BE2C (cell line): ENCODE measurements at places on chromosomes 4 and X.

GRCh38 chr4:188660796-188661195 lies 521.6 kb downstream of the TRIML1 start:
- no peak for DNase-seq

DNA sequence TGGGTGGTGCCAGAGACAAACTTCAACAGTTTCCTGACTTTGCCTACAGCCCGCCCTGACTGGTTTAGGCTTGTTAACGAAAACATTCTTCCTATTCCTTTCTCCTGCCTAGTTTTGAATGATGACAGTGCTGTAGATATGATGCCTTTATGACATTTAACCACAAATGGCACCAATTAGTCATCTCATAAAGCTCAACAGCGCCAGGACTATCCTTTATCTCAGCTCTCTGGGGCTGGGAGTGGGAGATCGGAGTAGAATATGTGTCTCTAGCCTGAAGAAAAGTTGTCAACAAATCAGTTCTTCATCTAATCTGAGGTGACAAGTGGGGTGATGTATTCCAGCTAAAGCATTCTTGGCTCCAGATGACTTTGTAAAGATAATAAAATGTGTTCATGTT lies 64.6 kb upstream of the SH3RF1 start:
- no peak for DNase-seq

DNA sequence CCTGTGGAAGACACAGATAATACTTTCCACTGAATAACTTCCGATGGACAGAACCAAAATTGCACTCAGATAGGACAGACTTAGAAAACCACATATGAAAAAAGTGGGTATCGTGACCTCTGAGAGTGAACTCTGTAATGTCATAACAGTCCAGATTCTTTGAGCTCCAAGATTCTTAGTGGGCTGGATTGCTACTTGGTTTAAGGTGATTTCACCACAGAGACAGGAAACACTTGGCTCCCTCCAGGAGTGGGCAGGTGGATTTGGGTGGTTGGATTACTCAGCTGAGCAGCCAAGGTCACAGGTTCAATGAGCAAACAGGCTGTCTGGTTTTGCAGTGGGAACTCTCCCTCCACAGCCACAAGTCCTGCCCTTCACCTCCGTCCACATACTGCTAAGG lies 126.0 kb downstream of the AFAP1 start:
- DNase-seq, result no peak

DNA sequence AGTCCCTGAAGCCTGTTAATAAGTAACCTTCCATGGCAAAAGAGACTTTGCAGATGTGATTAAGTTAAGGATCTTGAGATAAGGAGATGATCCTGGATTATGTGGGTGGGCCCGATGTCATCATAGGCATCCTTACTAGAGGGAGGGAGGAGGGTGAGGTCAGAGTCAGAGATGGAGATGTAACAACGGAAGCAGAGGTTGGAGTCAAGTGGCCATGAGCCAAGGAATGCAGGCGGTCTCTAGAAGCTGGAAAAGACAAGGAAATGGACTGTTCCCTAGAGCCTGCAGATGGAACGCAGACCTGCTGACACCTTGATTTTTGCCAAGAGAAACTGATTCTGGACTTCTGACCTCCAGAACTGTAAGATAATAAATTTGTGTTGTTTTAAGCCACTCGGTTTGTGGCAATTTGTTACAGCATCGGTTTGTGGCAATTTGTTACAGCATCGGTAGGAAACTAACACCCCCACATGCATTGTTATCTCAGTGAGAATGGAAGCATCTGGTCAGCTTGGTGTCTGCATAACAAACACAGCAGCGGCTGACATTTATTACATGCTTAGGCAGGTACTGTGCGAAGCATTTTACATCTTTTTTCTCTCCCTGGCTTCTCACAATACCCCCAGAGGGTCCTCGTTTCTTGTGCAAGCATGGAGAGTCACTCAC lies 55.6 kb downstream of the CLDN34 start:
- no peak for DNase-seq

DNA sequence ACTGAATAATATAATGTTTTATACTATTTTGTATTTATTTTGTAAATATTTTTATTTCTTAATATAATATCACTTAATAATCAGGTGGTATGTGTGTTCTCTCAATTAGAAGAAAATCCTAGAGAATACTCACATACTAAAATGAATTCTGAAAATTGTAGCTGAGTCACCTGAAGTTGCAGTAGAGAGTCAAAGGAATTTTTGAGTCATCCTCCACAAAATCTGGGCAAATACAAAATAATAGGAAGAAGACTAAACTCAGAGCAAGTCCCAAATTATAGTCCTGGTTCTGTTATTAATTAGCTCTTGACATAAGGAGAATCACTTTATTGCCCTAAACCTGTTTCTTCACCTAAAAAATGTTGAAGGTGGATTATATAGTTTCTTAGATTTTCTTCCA lies 57.8 kb downstream of the SPATA4 start:
- no peak for DNase-seq

- no peak for DNase-seq
Observed at GRCh38 chr4:56445699-56446098, 9.6 kb downstream of the PAICS start.

DNA sequence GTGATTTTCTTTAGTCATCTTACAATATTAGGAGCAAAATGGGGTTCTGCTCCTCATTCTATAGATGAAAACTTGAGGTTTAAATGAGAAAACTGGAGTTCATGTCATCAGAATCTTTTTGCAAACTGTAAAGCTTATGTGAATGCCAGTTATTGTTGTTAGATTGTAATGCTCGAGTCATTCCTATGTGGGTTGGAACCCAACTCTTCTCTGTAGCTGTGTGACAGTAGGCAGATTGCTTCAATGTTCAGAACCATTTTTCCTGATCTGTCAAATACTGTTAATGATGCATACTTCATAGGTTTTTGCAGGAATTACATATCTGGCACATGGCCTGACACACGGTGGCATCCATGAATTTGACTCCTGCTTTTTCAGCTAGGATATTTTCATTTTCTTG lies 178.9 kb downstream of the RAPGEF2 start:
- DNase-seq, result no peak

GRCh38 chr4:81965911-81966310 lies 407.9 kb downstream of the HNRNPD start:
- no peak for DNase-seq

- no peak for DNase-seq
Observed at GRCh38 chrX:19747652-19748610, 139.5 kb downstream of the SH3KBP1 start.

DNA sequence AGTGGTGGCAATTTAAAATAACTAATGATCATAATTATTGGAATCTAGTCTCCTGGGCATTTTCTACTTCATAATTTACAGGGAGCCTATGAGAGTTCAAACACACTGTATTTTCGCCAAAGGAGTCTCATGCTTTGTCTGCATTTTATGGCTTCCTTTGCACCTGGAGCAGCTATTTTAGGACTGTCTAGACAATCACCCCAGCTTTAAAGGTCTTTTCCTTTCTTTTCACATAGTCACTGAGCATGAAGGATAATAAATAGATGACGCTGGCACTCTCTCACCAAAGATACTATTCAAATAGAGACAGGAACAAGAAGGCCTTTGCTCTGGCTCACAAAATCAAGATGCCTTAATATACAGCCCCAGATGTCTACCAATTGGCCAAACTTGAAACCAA lies 43.0 kb downstream of the AMELX start:
- DNase-seq, result no peak

DNA sequence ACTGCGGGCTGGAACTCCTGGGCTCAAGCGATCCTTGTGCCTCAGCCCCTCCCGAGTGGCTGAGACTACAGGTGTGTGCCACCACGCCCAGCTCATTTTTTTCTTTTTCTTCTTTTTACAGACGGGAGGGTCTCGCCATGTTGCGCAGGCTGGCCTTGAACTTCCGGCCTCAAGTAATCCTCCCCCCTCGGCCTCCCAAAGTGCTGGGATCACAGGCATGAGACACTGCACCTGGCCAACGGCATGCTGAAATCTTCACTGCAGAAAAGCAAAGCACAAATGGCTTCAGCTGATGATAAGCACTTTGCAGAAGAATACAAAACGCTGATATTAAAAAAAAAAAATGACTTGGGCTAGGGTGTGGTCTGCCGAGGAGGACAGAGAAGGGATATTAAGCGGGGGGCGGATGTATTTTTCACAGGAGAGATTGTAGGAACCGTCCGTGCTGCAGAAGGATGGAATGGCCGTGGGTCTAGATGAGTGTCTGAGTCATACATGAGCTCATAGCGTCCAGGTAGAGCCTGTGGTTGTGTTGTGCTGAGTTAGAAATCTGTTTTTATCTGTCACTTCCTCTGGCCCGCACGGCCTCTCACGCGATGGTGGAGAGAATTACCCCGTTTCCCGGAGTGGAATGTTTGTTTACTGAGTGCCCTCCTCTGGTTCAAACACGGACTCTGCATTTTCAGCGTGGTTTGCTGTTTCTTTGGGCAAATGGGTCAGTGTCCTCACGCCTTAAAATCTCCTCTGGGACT lies 8.5 kb upstream of the AKAP17A start:
- DNase-seq, result no peak

- DNase-seq, result no peak
Observed at GRCh38 chr4:141569141-141569540, 67.2 kb upstream of the IL15 start.
